NT2/D1 (cell line): ENCODE measurements at places on chromosomes 6 and 20.
A peak's percentile ranks its signal among the peaks of the same experiment; 100 is the strongest.

DNA sequence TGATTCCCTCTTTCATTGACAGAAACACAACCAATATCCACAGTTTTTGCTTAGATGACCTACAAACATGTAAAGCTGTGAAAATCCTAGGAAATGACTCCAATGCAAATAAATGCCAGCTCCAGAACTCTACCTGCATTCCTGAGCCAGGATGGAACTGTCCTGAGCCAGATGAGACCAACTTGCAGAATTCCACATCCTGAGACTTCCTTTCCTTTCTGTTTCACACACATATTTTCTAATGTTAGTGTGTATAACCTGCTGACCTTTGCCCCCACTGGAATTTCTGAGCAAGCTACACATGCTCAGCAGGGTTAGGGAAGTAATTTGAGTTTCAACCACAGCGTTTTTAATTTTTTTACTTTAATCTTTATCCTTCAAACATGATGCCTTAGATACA, 69.6 kb upstream of the ADGRF1 start:
- DNase-seq: no peak

- no peak for DNase-seq
Observed at GRCh38 chr6:38407192-38407591, 232.5 kb downstream of the BTBD9 start.

GRCh38 chr20:4533368-4534133, 188.2 kb upstream of the PRND start:
- DNase-seq: no peak

DNA sequence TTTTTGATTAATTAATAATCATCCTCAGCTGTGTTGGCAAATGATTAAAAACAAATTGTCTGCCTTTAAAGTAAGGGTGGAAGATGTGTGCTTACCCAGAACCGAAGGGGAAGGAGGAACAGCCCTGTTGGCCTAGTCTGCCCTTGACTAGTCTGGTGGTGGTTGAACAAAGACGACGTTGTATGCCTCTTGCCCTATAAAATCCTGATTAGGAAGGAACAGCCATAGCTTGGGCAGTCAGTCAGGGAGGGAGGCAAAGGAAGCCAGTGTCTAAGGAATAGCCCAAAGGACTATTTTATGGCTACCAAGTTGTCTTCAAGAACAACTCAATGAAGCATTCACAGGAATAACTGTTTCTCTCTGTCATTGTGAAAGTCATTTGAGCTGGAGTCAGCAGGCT, 70.7 kb downstream of the PRDM1 start:
- no peak for DNase-seq

- DNase-seq: no peak
Observed at GRCh38 chr6:43901733-43902230, 131.8 kb downstream of the VEGFA start.

- no peak for DNase-seq
Observed at GRCh38 chr6:114169763-114170162, 173.1 kb downstream of the HS3ST5 start.

DNA sequence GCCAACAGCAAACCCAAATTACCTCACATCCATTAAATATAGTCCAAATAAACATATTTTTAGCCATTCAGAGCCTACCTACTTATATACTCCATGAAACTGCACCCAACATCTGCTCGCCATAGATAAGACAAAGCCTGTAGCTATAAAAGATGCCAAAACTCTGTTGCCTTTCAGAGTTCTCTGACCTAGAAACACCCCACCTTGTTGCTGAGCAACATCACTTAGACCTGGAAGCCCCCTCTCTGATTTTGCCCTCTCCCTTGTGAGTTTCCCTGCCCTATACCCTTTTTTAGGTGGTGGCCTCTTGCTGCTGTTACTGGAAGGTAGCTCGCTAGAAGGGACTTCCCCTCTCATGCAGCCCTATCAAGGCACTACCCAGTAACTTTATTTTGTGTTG, 27.7 kb upstream of the FBXL4 start:
- DNase-seq: no peak

DNA sequence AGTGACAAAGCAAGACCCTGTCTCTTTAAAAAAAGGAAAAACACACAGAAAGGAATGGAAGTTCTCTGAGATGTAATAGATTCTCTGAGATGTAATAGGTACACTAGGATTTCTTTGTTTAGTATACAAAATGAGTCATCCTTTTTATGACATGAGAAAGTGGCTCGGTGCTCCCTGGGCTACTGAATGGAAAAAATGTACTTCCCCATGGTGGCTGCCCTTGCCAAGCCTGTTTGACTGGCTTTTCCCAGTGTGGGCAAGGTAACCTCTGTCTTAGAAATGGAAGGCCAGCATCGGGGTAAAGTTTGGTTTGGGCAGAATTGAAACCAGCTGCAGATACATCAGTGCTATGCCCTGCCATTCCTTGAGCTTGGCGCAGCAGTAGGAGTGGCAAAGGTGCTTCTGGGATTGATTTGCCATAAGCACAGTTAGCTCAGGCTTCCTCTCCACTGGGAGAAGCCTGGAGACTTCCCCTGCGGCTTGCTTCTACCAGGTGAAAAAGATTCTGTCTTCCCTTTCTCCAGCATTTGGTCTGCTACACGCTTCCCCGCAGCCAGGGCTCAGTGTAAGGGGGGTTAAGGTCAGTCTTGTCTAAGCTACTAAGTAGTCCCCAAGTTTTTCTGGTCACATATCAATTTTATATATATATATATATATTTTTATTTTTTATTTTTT, 24.5 kb downstream of the ARFGEF2 start:
- DNase-seq: no peak

- no peak for DNase-seq
Observed at GRCh38 chr6:28996844-28997510, 8.1 kb downstream of the ZNF311 start.

- no peak for DNase-seq
Observed at GRCh38 chr20:59676851-59677182, 72.5 kb downstream of the PHACTR3 start.

DNA sequence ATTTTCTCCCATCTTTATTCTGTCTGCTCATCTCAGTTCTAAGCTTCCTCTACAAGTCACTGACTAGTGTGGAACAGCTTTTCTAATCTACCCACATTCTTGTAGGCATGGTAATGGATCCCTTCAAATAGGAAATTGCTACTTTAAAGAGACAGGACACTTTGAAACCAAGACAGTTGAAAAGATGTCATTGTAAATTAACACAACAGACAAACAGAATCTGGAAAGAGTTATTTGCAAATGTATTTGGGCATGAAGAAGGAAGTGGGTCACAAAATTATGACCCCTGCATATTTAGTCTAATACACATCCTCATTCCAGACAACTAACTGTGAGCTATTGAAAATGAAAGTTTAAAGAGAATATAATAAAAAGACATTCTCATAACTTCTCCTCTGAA, 298.2 kb upstream of the MARCKS start:
- no peak for DNase-seq

- DNase-seq: no peak
Observed at GRCh38 chr20:5793916-5794315, 43.7 kb downstream of the SHLD1 start.

DNA sequence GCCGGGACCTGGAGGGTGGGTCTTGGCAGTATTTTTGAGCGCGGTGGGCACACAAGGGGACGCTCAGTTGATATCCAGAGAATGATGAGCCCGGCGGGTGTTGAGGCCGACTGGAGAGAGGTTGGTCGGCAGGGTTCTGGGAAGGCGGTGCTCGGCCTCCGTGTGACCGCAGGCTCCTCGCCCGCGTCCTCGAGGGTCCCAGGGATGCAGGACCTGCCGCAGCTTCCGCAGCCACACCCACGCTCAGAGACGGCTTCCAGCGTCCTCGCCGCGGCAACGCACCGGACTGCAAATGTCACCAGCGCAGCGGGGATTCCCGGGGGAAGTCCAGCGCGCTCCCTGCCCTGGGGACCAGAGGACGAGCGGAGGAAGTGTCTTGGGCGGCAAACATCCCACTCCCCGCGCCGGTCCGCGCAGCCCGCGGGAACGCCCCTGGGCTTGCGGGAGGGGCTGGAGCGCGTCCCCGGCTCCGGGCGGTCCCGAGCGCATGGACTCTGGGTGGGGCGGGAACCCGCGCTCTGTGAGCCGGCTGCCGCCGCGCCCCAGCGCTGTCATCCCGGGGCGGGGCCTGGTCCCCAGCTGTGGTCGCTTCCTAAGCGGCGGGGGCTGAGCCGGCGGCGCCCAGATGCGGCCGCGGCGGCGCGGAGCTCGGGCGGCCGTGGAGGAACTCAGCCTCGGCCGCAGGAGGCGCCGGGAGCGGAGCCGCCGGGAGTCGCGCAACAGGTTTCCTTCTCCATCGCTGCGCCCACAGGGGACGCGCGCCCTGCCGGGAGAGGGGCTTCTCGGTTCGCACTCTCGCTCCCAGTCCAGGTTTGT, at the start of gene STX11:
STX11 (plus strand) TSS at position 624 of the 816 bp plus-strand sequence. CDS start 36,111 bp downstream, outside the sequence.
- no peak for DNase-seq

DNA sequence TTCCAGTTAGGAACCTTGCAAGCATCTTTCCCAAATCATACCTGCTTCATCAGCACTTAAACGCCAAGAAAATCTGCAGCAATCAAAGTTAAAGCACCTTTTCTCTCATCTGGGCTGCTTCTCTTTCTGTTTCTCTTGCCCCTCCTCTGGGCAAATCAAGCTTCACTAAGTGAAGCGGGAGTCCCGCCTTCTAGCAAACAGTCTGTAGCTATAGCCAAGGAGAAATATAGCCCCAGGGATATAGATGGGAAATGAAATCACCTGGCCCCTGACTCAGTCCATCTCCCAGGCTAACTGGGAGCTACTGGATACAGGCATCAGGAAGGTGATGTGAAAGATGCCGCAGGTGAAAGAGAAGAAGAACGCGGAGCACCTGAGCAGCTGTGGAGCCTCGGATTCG, 481.9 kb downstream of the C6orf118 start:
- no peak for DNase-seq

GRCh38 chr20:41228858-41229257, 88.7 kb downstream of the ZHX3 start:
- no peak for DNase-seq

GRCh38 chr6:143158113-143158581, 97.5 kb downstream of the AIG1 start:
- no peak for DNase-seq

- DNase-seq: no peak
Observed at GRCh38 chr20:18728165-18728869, 85.3 kb upstream of the SCP2D1 start.

GRCh38 chr20:61691978-61692377, 373.7 kb downstream of the TAF4 start:
- DNase-seq: no peak

- no peak for DNase-seq
Observed at GRCh38 chr20:32589256-32589655, 4.1 kb upstream of the NOL4L start.

DNA sequence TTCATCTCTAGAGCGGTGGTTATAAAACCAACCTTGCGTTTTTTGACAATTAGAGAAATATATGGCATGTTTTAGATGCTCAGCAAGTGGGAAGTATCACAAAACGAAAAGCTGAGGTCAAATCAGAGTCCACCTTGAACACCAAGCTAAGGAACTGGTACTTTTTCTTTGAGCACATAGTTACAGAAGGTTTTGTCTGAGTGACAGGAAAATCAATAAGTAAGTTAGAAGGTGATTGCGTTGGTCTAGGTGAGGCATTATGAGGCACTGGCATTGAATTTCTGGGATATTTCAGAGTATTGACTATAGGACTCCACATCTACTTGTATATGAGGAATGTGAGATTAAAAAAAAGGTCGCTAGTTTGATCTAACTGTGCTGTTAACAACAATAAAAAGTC, 597 bp upstream of the HINT3 start:
- DNase-seq: no peak

- no peak for DNase-seq
Observed at GRCh38 chr20:45153752-45154151, 20.9 kb upstream of the PI3 start.

DNA sequence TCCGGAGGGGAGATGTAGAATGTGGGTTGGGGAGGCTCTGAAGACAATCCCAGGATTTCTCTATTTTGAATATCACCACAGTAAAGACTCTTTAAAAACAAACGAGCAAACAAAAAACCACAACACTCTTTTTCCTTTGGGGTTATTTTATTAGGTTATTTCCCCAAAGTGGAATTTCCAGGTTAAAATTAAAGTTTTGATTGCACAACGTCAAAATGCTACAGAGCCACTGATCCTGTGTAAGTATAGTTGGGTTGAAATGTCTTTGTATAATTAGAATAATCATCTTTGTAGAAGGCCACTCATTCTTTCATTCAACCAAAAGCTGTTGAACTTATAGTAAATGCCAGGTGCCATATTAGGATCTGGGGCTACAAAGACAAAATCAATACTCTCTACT, 19.6 kb upstream of the PIM1 start:
- no peak for DNase-seq

DNA sequence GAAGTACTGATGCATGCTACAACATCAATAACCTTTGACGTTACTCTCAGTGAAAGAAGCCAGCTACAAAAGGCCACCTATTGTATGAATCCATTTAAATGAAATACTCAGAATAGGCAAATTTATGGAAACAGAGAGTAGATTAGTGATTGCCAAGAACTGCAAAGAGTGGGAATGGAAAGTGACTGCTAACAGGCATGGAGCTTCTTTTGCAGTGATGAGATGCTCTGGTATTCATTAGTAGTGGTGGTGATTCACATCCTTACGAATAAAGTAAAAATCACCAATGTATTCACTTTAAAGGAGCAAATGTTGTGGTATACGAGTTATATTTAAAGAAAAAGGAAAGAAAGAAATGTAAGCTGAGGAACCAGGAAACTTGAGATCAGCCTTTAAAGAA, 126.8 kb upstream of the SAMD5 start:
- DNase-seq: no peak

DNA sequence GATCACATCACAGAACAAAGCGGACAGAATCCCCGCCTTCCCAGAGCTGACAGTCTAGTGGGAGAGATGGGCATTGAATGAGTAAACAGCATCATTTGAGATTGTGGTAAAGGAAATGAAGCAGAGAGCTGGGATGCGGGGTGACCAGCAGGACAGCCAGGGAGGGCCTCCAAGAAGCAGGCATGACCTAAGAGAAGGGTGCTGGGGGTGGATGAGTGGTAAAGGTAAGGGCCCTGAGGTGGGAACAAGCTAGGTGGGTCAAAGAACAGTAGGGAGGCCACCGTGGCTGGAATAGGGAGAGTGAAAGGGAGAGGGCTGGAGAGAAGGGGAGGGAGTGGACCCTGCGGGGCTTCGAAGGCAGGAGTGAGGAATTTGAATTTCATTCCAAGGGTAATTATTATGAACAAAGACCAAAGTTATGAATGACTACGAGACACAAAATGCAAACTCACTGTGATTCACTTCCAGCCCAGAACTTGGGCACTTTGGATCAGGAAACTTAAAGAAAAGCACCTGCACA, 61.4 kb downstream of the CEBPB start:
- no peak for DNase-seq

GRCh38 chr6:85015396-85015990, 251.1 kb upstream of the TBX18 start:
- DNase-seq: peak; percentile 33

DNA sequence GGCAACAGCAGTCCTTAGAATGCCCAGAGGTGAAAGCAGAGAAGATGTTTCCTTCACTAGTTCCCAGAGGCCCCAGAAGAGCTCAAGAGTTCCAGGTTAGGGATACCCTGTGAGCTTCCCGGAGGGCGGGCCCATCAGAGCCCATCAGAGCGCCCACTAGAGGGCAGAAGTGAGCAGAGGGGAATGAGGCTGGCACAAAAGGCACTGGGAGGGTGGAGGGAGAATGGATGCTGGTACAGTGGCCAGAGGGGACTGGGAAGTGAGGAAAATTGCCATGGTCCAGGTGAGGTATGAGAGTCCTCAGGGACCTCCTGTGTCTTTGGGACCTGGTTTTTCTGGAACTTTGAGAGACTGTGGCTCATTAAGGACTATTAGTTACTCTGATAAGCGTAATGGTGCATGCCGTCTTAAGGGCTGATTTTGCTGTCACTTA, 57.3 kb downstream of the LINC00237 start:
- no peak for DNase-seq
